Stimulated activated CD4-positive, alpha-beta T cell treated with anti-CD3 and anti-CD28 coated beads, TNF-alpha, amount 100 ng/mL, for 1 hour (primary cell): ENCODE measurements at places on chromosomes 3 and 15.

- no peak for DNase-seq
Observed at GRCh38 chr3:58164199-58164879, 46.4 kb downstream of the DNASE1L3 start.

- no peak for DNase-seq
Observed at GRCh38 chr15:34456658-34457057, 19.1 kb upstream of the GOLGA8A start.

DNA sequence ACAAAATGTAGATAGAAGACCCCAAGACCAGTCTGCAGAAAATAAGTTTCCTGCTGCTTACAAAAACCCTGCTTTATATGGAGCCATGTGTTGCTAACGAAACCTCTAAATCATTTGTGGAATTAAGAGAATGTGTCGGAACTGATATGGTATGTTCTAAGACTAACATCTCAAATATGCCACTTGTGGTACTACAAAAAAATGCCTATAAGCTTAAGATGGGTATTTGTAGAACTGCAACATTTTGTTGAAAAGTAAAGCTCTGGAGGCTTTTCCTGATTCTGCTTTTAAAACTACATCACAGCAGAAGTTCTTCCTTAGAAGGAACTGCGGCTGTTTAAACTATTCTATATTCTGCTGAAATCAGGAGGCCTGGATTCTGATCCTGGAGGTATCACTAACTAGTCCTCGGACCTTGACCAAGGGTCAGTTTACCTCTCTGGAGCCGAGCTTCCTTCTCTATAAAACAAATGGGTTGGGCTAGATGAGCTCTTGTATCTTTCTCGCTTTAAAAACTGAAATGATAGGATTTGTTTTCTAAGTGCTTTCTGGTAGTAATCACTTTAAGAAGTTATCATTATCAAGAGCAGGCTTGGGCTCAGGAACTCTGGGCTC lies 74.9 kb downstream of the RAD18 start:
- no peak for DNase-seq

- DNase-seq, result no peak
Observed at GRCh38 chr3:123008840-123009239, 18.7 kb downstream of the SEMA5B start.

GRCh38 chr3:157695103-157695502 lies 191.9 kb upstream of the VEPH1 start:
- no peak for DNase-seq
